Esophagus squamous epithelium (tissue), 5 donors: ENCODE measurements at places on chromosomes 4 and X.

DNA sequence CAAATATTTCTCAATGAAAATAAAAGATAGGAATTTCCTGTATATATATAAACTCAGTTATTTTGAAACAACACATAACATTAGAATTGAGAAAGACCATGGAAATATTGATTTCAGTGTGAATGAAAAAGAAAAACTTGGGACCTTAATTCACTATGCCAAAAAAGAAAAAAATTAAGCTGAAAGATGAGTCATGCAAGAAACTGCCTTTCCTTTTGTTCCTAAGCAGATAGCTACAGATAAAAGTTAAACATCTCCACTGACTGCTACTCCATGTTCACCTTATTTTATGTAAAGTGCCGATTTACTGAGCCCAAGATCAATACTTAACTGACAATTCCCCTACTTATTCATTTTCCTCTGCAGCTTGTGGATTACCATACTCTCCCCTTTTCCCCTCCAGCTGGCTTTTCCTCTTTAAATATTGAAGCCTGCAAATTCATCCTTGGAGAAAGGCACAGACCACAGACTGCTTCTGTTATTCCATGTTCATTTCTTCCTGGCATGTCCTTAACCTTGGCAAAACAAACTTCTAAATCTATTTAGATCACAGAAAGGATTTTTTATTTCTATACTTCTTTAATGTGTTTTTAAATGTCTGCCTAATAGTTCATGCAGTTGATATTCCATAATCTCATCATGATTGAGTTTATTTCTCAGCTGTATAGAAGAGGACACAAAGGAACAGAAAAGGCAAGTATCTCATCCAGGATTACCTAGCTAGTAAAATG is 40.5 kb upstream of the YTHDC1 start:
- DNase-seq, result no peak

GRCh38 chr4:156889616-156890594 is 81.7 kb downstream of the PDGFC start:
- DNase-seq, result no peak

GRCh38 chr4:133156096-133156495 is 7.0 kb downstream of the PCDH10 start:
- DNase-seq, result no peak

DNA sequence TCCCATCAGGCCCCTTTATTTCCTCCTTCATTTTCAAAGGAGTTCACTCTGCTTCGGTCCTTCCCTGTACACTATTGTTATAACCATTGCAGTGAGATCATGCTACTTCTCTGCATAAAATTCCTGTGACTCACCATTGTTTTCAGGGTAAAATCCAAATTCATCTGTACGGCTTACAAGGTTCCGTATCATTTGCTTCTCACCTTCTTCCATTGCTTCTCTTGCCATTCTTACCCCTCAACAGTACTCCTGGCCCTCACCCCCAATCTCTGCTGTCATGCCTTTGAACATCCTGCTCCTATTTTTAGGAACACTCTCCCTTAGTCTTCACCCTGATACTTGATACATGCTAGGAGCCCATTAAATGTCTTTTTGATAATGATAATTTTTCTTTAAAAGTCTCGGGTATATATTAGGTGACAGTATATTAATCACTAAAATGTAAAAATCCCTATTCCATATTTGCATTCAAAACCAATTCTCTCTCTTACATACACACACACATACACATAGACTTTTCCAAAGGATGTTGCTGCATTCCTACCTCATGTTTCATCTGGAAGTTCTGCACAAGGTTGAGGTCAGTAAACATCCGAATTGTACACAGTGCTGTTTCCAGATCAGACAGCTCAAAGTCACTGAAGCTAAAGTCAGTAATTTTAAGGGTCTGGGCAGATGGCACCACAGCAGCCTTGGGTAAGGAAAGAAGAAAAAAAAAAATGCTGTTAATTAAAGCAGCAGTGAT is 103.4 kb downstream of the PDE5A start:
- no peak for DNase-seq

DNA sequence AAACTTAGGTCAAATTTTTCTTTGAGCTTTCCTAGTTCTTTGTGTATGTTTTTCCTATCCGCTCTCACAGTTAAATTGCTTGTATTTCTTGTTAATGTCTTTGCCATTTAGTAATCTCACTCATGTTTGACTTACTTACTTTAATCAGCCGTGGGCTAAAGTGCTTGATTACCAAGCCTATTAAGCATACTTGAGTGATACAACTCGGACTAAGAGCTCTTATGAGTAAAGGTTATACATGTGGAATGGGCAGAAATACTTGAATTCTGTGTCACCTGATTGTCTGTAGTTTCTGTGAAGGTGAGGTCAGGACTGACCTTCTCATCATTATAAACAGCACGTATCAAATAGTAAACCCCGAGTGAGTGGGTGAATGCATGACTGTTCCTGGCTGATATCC is 664.5 kb downstream of the PDHA2 start:
- no peak for DNase-seq

DNA sequence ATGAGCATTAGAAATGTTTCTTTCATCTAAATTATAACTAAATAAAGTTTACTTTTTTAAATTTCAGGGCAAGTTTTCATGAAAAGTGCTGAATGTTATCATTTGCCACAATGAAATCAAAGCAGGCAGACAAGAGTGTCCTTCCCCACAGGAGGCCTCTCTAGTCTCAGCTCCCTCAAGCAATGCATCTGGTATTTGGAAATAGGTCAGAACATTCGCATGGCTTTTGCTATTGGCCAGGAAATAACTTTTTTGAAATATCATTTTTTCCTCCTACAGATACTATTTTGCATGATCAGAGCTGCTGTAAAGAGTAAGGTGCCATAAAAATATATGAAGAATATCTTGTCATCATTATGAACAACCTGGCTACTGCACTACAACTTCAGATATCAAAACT is 41.1 kb downstream of the MAD2L1 start:
- DNase-seq, result no peak

GRCh38 chrX:789096-789495 is 158.5 kb downstream of the SHOX start:
- DNase-seq, result no peak

GRCh38 chr4:127352220-127353113 is 280.3 kb upstream of the INTU start:
- DNase-seq, result no peak

DNA sequence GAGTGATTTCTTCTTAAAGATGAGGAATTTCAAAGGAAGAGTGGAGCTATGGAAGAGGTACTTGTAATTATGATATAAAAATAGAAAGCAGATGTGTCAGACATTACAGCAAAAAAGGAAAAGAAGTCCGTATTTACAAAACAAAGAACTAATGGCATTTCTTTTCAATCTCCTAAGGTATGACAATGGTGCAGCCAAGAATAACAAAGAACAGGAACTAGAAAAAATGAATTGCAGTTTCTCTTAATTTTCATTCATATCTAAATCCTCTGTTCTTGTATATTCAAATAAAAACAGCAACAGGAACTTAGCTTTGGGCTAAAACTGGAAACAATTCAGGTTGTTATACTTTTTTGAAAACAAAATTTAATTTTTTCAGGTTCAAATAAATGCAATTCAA is 105.1 kb downstream of the SPRY1 start:
- no peak for DNase-seq

DNA sequence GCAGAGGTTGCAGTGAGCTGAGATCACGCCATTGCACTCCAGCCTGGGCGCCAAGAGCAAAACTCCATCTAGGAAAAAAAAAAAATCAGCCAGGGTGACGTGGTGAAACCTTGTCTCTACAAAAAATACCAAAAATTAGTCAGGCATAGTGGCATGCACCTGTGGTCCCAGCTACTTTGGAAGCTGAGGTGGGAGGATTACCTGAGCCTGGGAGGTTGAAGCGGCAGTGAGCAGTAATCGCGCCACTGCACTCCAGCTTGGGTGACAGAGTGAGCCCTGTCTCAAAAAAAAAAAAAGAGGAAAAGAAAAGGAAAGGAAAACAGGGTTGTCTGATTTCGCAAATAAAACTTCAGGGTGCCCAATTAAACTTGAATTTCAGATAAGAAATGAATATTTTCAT is 106.1 kb downstream of the RBM47 start:
- DNase-seq, result no peak

GRCh38 chr4:93147524-93148212 is 680.9 kb upstream of the ATOH1 start:
- no peak for DNase-seq

- no peak for DNase-seq
These were observed 250.5 kb upstream of the GPRIN3 start for GRCh38 chr4:89558147-89558546.

DNA sequence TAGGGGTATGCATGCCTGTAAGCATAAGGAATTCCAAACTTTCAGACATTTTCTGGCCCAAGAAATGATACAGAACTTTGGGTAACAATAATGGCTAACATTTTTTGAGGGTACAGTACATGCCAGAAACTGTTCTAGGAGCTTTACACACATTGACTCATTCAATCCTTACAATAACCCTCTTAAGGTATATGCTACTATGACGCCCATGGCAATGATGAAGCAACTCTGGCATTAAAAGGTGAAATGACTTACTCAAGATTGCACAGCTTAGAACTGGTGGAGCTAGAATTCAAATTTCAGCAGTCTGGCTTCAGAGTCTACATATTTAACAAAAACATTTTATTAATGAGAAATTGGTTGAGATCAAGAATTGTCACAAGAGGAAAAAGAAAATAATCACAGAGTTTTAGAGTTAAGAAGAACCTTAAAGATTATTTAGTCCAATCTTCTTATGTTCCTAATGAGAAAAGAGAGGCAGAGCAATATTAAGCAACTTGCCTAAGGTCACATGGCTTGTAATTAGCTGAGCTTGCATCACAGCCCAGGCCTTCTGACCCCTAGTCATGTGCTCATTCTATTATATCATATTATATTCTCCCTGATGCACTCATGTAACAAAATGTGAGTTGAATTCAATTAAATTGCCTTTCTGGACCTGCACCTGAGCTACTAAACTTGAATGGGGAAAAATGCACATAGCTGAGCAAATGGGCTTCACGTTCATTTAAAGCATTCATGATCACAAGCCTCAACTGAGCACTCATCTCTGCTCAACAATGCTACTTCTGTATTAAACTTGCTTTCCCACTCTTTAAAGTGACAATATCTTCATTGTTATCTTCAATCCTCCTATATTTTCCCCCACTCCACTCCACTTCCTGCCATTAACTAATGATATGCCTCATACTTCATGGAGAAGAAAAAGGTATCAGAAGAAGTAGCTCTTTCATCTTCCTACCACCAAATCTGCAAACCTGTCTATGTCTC is 73.2 kb downstream of the ENOX2 start:
- no peak for DNase-seq

GRCh38 chr4:177271091-177271490 is 38.6 kb upstream of the NEIL3 start:
- DNase-seq, result no peak
